ENCODE measurements at places on chromosomes 11 and 22.

GRCh38 chr22:45932071-45932470 lies 44.9 kb downstream of the WNT7B start:
- no peak for DNase-seq

GRCh38 chr11:94472916-94473799 lies 20.5 kb downstream of the MRE11 start:
- no peak for DNase-seq

DNA sequence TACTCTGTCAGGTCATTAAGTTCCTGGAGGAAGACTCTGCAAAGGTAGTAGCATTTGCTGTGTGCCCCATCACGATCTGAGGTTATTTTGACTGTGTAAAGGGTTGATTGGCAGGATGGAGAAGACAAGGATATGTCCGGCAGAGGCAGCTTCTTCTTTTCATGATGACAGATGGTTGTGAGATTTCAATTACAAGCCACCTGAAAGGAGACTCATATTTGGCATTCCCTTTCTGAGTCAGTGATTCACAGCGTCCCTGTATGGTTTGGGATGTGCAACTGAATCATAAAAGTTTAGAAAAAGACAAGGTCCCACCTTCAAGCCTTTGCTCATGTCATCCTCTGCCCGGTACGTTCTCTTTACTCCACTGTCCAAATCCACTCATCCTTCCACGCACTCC lies 113.4 kb downstream of the MTNR1B start:
- DNase-seq = no peak

DNA sequence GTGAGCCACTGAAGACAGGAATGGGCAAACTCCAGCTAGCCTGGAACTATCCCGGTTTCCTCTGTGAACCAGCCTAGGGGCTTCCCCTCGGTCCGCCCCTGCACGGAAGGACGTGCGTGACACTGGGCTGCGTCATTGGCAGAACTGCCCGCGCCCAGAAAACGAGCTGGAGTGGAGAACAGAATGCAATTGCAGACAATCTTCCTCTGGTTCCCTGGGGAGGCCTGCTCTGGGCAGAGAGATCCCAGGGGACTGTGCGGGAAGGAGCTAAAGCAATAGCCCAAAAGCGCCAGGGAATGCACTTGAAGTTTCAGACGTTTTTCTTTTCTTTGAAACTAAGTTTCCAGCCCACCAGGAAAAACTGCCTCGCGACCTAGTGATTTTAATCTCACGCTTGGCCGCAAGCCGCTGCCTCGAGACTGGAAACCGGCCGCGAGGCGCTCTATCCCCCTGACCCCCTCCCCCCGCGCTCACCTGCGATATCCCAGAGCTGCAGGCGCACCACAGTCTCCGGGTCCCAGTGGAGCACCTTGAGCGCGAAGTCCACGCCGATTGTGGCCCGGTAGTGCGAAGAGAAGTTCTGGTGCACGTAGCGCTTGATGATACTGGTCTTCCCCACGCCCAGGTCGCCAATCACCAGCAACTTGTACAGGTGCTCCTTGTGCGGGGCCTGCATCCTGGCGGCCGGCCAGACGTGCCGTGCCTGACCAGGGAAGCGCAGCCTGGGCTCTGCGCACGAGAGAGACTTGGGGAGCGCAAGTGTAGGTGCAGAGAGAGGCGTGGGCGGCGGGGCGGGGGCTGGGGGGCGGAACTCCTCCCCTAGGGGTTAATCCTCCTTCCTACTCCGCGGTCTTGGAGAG lies at the start of gene RAB38:
Gene RAB38 (minus strand): TSS at position 735 of the 860 bp plus-strand sequence. CDS start 59 bp downstream, at position 676.
- DNase-seq = peak; percentile 30

DNA sequence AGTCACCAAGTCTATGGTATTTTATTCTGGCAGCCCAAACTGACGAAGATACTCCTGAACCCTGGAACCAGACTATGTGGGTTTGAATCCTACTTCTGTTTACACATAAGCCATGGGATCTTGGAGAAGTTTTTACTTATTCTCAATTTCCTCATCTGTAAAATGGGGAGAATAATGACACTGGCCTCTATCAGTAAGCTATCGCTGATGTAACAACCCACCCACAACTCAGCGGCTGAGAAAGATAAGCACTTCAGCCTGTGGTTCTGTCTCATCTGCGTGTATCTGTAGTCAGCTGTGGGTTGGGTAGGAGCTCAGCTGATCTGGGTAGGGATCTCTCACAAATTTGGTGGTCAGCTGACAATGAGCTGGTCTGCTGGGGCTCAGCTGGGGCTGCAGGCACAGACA lies 68.0 kb upstream of the ALX4 start:
- DNase-seq = no peak

DNA sequence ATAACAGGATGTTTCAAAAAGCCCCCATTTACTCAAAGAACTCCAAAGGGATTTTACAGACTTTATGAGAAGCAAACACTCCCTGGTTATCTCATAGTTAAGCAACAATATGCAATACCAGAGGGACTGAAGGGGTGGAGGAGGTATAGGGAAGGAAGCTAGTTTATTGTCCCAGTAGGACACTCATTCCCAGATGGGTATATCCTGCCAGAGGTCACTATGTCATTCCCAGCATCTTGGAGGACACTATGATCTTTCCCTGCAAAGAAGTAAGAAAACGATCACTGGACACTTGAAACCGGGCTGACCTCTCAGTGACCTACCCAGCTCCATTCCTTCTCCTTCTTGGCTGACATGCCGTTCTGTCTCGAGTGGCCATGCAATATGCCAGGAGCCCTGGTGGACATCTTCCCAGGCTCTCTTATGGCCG lies 114.5 kb downstream of the NAT10 start:
- no peak for DNase-seq

GRCh38 chr11:1238767-1239595 lies 16.1 kb downstream of the MUC5B start:
- no peak for DNase-seq

DNA sequence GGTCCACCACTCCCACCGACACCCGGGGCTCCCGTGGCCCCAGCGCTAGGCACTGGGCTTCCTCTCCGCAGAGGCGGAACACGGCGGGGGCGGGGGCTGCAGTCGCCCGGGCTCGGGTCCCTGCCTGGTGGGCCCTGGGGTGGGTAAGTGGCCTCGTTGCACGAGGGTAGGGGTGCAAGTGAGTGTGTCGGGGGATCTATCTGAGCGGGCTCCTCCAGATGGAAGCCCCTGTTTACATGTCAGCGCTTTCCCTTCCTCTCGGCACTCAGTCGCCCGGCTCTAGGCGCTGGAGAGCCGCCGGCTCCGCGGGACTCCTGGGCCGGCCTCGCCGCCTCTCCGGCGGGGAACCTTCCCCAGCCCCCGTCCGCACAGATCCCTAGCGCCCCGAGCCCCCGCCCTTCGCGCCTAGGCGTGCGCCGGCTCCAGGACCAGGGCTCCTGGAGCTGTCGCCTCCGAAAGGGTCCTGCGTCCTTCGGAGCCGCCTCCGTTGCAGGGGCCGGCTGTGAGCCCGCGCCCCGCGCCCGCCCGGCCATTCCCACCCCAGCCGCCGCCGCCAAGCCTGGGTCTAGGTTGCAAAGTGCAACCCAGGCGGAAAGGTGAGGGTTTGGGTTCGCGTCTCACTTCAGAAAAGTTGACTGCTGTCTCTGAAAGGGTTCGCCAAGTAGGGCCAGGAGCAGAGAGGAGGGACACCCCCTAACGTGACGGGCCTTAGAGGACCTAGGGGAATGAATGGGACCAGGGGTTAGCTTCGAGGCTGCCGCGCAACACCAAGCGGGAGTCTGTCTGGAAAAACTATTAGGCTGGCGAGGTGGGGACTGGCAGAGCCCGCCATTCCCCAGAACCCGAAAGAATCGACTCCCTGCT lies 978 bp downstream of the FLI1 start:
- no peak for DNase-seq

- no peak for DNase-seq
These were observed 2.1 kb downstream of the ALDH3B1 start for GRCh38 chr11:68012044-68012842.

- no peak for DNase-seq
These were observed 20.7 kb upstream of the ARFGAP3 start for GRCh38 chr22:42877597-42878340.

DNA sequence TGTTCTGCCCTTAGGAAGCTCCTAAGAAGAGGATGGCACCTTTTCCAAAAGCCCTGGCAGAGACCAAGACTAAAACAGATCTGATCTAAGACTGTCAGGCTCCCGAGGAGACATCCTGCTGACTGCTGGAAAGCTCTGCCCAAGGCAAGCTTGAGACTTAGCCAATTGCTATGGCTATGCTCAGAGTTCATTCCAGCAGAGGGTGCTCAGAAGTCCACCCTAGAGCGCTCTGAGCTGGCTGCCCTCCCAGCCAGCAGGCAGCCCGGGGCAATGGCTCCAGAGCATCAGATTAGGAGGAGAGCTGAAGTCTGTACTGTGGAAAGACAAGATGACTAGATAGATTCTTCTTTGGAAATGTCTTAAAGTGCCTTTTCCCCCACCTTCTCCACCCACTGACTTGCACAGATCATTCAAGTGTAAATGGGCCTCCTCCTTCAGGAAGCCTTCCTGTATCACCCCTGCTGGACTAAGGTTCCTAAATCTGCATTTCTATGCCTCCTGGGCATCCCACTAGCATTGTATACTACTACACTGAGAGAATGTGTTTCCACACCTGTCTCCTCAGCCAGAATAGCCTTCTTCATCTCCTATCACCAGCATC lies 23.4 kb downstream of the LRRC55 start:
- DNase-seq = no peak

DNA sequence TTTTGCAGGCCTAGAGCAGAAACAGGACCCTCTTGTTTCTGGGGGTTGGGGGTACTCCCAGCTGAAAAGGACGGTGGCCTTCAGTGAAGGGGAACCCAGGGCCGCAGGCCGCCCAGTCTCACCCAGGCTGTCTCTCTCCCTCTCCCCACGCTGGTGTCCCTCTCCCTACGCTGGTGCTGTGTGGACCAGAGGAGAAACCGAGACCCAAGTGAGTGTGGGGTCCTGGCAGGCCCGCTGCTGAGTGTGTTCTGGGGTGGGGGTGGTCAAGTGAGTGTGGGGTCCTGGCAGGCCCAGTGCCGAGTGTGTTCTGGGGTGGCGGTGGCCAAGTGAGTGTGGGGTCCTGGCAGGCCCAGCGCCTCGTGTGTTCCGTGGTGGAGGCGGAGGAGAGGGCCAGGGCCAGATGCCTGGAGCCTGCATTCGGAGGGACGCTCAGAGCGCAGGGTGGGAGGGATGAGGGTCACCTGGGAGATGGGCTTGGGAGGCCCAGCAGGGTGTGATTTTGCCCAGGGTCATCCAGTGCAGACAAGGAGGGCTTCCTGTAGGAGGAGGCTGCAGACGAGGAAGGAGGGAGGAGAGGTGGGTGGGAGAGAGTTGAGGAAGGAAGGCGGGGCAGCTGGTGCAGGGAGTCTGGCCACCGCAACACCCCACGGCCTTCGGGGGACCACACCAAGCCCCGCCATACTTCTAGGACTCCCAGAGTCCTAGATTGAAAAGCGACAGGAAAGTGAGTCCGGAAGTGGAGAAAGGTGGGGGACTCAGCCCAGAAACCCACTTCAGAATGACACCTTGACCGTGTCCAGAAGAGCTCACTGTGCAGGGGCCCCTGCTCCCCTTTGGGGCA lies 10.3 kb downstream of the TNNT3 start:
- DNase-seq = no peak

- no peak for DNase-seq
These were observed 359.1 kb downstream of the KCNA4 start for GRCh38 chr11:29657709-29658108.

- no peak for DNase-seq
These were observed 455.8 kb downstream of the LRRC4C start for GRCh38 chr11:41003339-41004282.

DNA sequence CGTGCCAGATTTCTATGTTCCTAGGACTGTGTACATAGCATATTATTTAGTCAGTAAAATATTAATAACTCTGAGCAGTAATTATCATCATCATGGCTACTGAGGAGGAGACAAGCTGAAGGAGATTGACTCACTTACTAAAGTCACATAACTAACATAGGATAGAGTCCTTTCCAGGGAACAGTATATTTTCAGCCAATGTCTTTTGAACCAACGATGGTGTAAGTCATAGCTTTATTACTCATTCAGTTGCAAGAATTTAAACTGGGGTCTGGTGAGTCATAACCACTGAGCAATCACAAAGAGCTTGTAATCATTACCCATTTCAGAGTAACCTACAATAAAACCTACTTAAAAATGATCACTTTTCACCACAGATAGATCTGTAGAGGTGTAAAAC lies 1564.8 kb upstream of the TENM4 start:
- DNase-seq = no peak

DNA sequence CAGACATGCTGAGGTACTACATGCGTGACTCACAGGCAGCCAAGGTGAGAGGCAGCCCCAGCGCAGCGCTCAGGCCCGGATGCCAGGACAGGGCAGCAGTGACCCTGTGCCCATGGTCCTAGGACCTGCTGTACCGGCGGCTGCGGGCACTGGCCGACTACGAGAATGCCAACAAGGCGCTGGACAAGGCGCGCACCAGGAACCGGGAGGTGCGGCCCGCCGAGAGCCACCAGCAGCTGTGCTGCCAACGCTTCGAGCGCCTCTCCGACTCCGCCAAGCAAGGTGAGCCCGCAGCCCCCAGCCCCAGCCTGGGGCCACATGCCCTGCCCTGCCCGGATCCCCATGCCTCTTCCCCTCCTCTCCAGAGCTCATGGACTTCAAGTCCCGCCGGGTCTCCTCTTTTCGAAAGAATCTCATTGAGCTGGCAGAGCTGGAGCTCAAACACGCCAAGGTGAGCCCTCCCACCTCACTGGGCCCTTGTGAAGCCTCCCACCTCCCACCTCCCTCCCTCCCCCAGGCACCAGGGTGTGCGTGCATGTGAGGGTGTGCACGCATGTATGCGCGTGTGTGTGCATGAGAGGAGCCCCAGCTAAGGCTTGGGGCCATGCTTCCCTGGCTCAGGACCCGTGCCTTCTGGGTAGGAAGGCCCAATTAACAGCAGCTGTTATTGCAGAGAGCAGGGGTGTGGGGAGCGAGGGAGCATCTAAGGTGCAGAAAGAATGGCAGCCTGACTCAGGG lies 5.3 kb downstream of the CFL1 start:
- DNase-seq = no peak

DNA sequence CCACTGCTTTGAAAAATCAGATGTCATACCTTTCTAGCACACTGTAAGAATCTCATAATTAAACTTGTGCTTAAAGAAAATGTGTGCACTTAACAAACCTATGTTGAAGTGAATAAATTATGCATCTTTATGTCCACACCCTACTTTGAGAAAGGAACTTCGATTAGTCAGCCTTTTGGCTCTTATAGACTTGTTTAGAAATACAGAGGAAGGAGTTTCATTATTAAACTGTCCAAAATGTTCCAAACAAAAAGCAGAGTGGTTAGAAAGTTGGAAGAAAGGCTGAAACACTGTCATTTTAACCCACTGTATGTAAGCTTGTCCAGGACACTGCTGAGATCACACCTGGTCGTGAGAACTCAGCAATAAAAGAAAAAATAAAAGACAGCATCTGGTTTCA lies 863.2 kb upstream of the CHORDC1 start:
- DNase-seq = no peak

- DNase-seq = no peak
These were observed 123.5 kb upstream of the LMO1 start for GRCh38 chr11:8387141-8387540.

GRCh38 chr22:28799606-28800307 lies 612 bp downstream of the XBP1 start:
- no peak for DNase-seq

Data from NCI-H1105 (cell line).